ENCODE measurements at places on chromosomes 4 and X. TPM values are rescaled to one million over a fixed set of nuclear protein-coding genes. Genes with fewer than 3 reads are reported as not detected.

Gene FAM184B
- total RNA-seq = 0.05 TPM

Gene TLR8
- not detected for total RNA-seq

Gene RBM47
- 23.2 TPM for total RNA-seq

Gene TLL1
- 0.15 TPM for total RNA-seq

Gene SERPINA7
- total RNA-seq = not detected

Gene FOXR2
- total RNA-seq = not detected

Gene ETDB
- not detected for total RNA-seq

Gene ENPEP
- total RNA-seq = 0.07 TPM

Gene MAP7D2
- total RNA-seq = 5.2 TPM

Measured in A549 treated with CORT108297 at 1 μM for 4 hours (cell line).